HFFc6 (cell line): ENCODE measurements at places on chromosomes 3 and 15. TPM values are rescaled to one million over a fixed set of nuclear protein-coding genes. Genes with fewer than 3 reads are reported as not detected.

The B3GALNT1 gene
- 0.58 to 4.8 TPM (median 2.3 TPM) in 3 replicates for total RNA-seq

DNA sequence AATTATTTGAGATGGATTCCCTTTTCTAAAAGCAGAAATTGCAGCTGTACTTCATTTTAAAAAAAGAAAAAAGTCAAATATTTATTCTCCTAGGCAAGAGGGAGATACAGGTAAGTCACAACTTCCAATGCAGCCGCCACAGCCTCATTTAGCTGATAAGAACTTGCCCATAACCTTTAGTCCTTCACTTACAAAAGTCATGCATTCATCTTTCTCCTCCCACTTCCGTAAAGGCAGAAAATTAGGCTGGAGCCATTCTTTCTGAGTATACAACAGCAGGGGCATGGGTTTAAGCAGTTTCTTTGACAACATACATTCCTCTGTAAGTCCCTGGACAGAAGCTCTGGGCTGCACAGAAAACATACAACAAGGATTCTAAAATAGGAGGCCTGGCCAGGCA lies 4.3 kb downstream of the SUCLG2 start:
- no peak overlapping the region for H3K4me3 ChIP-seq
- peak overlapping the region; percentile 75; the same call in 1 of the 2 replicates for H3K27ac ChIP-seq
- peaks cover 2% of the 10 kb centered on the region; the same call in 1 of the 2 replicates for H3K27me3 ChIP-seq
- H3K36me3 ChIP-seq = peaks cover 48% of the 10 kb centered on the region
- DNase-seq = no peak

The SLC49A4 gene
- 10.2 TPM in 2 replicates for total RNA-seq

The SI gene
- total RNA-seq = not detected in 3 replicates

The TMCO5A gene
- total RNA-seq = not detected in 3 replicates

DNA sequence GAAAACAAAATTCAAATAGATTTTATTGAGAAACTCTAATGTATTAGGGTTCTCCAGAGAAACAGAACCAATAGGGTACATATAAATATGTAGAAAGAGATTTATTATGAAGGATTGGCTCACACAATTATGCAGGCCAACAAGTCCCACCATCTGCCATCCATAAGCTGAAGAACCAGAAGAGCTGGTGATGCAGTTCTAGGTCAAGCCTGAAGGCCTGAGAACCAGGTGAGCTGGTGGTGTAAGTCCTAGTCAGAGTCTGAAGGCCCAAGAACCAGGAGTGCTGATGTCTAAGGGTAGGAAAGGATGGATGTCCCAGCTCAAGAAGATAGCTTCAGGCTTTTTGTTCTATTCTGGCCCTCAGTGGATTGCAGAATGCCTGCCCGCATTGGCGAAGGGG lies 2.6 kb upstream of the NFKBIZ start:
- H3K27me3 ChIP-seq = peaks cover 15% of the 10 kb centered on the region
- H3K27ac ChIP-seq = no peak overlapping the region
- H3K4me3 ChIP-seq = no peak overlapping the region
- peaks cover 23% of the 10 kb centered on the region for H3K36me3 ChIP-seq
- H3K4me1 ChIP-seq = peaks cover 60% of the 10 kb centered on the region

The UNC13C gene
- total RNA-seq = not detected in 2 replicates

GRCh38 chr3:149618151-149619123 lies 39.4 kb downstream of the WWTR1 start:
- peaks cover 74% of the 10 kb centered on the region for H3K4me1 ChIP-seq
- peaks cover 6% of the 10 kb centered on the region for H3K36me3 ChIP-seq
- H3K27ac ChIP-seq = no peak overlapping the region
- no peaks in the 10 kb centered on the region; the same call in 1 of the 2 replicates for H3K27me3 ChIP-seq
- H3K4me3 ChIP-seq = no peak overlapping the region
- no peak for DNase-seq

DNA sequence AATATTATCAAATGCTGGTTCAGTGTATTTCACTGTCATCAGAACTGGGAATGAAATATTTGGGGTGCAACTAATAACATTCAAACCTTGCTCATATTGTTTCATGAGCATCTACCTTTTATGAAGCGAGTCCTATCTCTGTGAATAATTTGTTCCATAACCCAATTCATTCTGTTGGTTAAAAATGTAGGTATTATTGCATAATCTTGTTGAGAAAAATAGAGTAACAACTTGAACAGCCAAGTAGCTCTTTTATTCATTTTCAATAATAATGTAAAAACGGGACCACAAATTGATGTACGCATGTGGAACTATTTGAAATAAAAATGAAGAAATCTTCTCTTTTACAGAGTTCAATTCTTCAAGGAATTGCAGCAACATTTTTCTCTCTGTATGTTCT lies 30.1 kb upstream of the TBC1D5 start:
- no peak overlapping the region for H3K27ac ChIP-seq
- H3K36me3 ChIP-seq = no peaks in the 10 kb centered on the region
- H3K4me1 ChIP-seq = peaks cover 7% of the 10 kb centered on the region
- no peak for DNase-seq
- H3K27me3 ChIP-seq = no peaks in the 10 kb centered on the region; the same call in none of the 2 replicates

GRCh38 chr15:71716990-71717389 lies 93.4 kb upstream of the NR2E3 start:
- peaks cover 32% of the 10 kb centered on the region for H3K4me1 ChIP-seq
- H3K36me3 ChIP-seq = peaks cover 5% of the 10 kb centered on the region
- no peak overlapping the region for H3K4me3 ChIP-seq
- H3K27ac ChIP-seq = peak overlapping the region; percentile 84
- peaks cover 1% of the 10 kb centered on the region; the same call in 1 of the 2 replicates for H3K27me3 ChIP-seq

The TUSC7 gene
- total RNA-seq = not detected in 3 replicates

DNA sequence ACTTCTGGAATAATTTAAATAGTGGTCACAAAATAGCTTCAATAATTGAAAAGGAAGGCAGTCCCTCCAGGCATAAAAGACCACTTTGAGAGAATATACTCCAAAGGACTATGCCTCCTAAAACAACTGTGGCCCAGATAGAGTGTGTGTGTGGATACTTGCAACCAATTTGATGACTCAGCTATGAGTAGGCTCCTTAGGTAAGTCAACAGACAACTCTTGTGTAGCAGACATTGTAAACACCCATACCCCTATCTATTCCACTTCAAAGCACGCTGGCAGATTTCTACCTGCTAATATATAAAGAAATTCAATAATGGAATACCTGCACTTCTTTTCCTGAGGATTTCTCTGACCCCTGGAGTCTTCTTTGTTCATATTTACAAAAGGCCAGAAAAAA lies 254.5 kb downstream of the NEK10 start:
- no peaks in the 10 kb centered on the region for H3K27me3 ChIP-seq
- H3K27ac ChIP-seq = 0 out of 2 replicates have a peak overlapping the region, but pooled peaks have one; percentile 60
- no peak overlapping the region for H3K4me3 ChIP-seq
- DNase-seq = peak; percentile 17
- H3K36me3 ChIP-seq = peaks cover 7% of the 10 kb centered on the region

GRCh38 chr3:1056744-1057143 lies 36.1 kb upstream of the CNTN6 start:
- H3K36me3 ChIP-seq = no peaks in the 10 kb centered on the region; the same call in 1 of the 2 replicates
- no peaks in the 10 kb centered on the region for H3K4me1 ChIP-seq
- no peaks in the 10 kb centered on the region for H3K27me3 ChIP-seq
- H3K4me3 ChIP-seq = no peak overlapping the region
- H3K27ac ChIP-seq = no peak overlapping the region
- DNase-seq = no peak

GRCh38 chr15:43118286-43118685 lies 12.4 kb upstream of the UBR1 start:
- no peak overlapping the region for H3K27ac ChIP-seq
- no peak for DNase-seq
- H3K27me3 ChIP-seq = peaks cover 12% of the 10 kb centered on the region
- no peak overlapping the region for H3K4me3 ChIP-seq
- H3K36me3 ChIP-seq = no peaks in the 10 kb centered on the region

GRCh38 chr3:76474632-76475031 lies 565.3 kb upstream of the ROBO2 start:
- H3K4me1 ChIP-seq = no peaks in the 10 kb centered on the region
- H3K36me3 ChIP-seq = no peaks in the 10 kb centered on the region
- no peak overlapping the region for H3K4me3 ChIP-seq
- H3K27ac ChIP-seq = no peak overlapping the region
- DNase-seq = no peak
- H3K27me3 ChIP-seq = no peaks in the 10 kb centered on the region
